ENCODE measurements at places on chromosomes 6 and 20. TPM values are rescaled to one million over a fixed set of nuclear protein-coding genes. Genes with fewer than 3 reads are reported as not detected.

MCCD1 gene
- not detected for polyA plus RNA-seq

SRMS gene
- not detected for polyA plus RNA-seq

HBS1L gene
- 52.0 TPM for polyA plus RNA-seq

BHLHE23 gene
- polyA plus RNA-seq, result not detected

SNRPB2 gene
- 85.7 TPM for polyA plus RNA-seq

CTAGE9 gene
- polyA plus RNA-seq, result not detected

DNPH1 gene
- polyA plus RNA-seq, result 12.9 TPM
